ENCODE measurements at places on chromosomes 4 and X.
A peak's percentile ranks its signal among the peaks of the same experiment; 100 is the strongest.

DNA sequence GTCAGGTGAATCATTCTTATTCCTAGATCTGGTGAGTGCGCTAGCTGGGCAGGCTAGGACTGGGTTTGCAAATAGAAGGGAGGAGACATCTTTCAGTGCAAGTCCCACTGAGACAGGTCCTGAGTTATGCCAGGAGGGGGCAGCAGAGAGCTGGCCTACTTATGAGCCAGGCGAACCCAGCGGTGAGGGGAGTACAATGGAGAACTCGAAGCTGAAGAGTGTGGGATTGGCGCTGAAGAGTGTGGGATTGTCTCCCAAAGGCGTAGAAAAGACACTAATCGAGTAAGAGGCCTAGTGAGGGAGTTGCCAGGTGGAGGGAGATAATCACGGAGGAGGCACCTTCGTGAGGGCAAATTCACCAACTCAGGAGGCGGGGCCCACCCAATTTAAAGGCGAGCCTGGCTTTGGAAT lies 91.7 kb upstream of the CXorf66 start:
- DNase-seq = peak; percentile 32

GRCh38 chrX:40173143-40174000 lies 75.6 kb upstream of the BCOR start:
- no peak for DNase-seq

DNA sequence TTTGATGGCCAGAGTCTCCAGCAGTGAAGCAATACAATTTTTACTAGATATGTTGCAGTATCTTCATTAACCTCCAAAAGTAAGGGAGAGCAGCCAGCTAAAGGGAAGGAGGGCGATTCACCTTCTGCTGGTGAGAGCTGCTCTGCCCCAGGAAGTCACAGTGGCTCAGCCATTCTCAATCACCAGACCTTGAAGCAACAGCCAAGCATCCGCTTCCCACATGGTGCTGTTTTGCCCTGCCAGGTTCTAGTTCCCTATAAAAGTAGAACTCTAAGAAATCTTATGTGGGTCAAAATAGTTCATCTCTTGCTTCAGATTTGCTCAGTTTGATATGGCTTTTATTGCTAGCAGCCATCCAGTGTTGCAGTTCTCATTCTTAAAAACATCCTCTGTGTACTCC lies 166.8 kb downstream of the STIM2 start:
- DNase-seq = no peak

- no peak for DNase-seq
These were observed 29.9 kb upstream of the MSANTD1 start for GRCh38 chr4:3218824-3219760.

GRCh38 chr4:109183931-109184490 lies 118.4 kb downstream of the COL25A1 start:
- no peak for DNase-seq

DNA sequence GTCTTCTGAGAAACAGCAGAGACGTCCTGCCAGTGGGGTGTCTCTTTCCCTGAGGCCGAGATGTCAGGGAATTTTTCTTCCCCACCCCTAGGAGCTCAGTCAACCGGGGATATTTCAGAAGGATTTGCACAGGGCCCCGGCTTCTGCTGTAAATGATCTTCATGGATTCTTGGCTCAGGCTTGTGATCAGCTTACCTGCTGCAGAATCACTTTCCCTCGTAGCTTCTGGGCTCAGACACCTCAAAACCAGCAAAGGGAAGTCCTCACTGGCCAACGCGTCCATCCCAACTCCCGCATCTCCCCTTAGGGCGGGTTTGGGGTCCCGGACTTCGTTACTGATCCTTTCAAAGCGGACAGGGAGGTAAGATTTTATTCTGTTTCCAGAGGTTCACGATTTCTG lies 212.7 kb downstream of the SHOX start:
- DNase-seq = no peak

- DNase-seq = no peak
These were observed 53.0 kb downstream of the C4orf50 start for GRCh38 chr4:5965225-5965624.

- DNase-seq = no peak
These were observed 103.7 kb downstream of the APOOL start for GRCh38 chrX:85107407-85107806.

DNA sequence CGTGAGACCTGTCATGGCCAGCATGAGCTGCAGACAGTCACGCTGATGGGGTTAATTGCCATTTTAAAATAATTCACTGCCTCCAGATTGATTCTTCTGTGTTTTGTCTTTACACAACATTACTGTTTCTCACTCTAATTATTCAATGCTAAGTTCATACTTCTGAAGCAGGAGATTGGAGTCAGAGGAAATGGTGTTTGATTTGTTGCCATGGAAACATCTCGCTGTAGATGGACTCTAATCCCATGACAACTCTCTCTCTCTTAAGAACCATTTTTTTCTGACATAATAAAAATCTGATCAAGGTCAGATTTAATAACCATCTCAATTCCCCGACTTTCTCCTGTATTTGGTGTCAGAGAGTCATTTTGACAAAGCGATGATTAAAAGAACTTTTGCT lies 209.0 kb downstream of the IDS start:
- DNase-seq = no peak

DNA sequence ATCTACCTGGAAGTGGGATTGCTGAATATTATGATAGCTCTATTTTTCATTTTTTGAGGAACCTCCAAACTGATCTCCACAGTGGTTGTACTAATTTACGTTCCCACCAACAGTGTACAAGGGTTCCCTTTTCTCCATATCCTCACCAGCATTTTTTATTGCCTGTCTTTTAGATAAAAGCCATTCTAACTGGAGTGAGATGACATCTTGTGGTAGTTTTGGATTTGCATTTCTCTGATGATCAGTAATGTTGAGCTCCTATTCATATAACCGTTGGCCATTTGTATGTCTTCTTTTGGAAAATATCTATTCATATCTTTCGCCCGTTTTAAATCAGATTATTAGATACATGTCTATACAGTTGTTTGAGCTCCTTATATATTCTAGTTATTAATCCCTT lies 101.8 kb downstream of the RASGEF1B start:
- no peak for DNase-seq

- DNase-seq = no peak
These were observed 23.3 kb upstream of the SORBS2 start for GRCh38 chr4:185835336-185835735.

DNA sequence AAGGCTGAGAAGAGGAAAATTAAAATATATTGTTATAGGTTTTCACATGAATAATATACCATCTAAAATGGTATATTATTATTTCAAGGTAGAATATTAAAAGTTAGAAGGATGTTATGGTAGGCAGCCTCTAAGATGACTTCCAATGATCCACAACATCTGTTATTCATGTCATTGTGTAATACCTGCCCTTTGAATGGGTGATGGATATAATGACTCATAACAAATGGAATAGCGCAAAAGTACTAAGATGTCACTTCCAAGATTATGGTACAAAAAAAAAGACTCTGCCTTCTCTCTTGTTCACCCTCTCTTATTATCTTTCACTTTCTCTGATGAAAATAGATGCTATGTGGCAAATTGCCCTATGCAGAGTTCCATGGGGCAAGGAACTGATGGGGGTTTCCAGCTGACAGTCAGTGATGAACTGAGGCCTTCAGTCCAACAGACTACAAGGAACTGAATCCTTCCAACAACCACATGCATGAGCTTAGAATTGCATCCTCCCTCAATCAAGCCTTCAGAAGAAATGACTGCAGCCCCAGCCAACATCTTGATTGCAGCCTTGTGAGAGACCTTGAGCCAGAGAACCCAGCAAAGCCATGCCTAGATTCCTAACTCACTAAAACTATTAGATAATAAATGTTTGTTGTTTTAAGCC lies 57.7 kb downstream of the HS6ST2 start:
- no peak for DNase-seq

- no peak for DNase-seq
These were observed 252.3 kb upstream of the RASGEF1B start for GRCh38 chr4:81723927-81724587.

DNA sequence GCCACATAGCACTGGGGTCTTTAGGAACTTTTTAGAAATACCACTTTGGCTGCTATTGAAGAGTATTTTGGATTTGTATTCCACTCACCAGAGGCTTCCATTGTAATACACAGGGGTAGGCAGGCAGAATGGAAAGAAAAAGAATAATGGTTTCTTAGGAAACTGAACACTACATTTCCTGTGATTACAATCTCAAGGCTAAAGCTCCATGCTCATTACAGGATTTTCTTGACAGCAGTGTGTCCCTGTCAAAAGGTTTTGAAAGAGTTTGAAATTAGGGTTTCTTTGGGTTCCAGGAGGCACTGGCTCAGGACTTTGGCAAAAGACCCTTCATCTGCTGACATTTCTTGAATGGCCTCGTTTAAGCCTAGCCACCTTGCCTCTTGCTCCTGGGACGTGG lies 74.8 kb upstream of the STIM2 start:
- DNase-seq = no peak

DNA sequence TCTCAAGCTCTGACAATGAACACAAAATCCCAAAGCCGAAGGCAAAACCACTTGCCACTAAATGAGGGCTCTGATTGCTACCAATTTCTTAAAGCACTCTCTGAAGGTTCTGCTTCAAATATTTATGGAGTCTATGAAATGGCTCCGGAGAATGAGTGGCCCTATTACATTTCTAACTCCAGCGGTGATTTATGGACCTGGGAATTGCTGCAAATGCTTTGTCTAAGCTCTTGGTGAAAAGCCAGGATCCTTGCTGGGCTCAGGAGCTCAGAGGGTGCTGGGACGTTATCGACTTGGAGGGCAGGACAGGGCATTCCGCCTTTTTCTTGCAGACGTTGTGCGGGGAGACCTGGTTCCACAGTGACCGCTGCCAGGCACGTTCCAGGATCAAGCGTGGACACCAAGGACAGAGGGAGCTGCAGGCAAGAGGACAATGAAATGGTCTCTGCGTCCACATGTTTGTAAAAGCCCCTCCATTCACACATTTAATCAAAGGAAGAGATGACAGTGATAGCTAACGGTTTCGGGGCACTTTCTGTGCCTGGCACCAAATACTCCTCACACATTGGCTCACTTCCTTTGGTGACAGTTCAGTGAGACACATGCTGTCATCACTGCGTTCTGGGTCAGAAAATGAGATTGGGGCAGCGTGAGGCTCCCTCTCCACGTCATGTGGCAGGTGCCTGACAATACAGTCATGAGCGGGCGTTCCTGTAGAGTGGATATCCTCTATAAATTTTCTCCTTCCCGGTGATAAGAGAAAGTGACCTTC lies 58.8 kb downstream of the C4orf50 start:
- no peak for DNase-seq

GRCh38 chr4:182225257-182225852 lies 17.8 kb upstream of the TENM3 start:
- no peak for DNase-seq

- no peak for DNase-seq
These were observed 1637.3 kb upstream of the PABPC4L start for GRCh38 chr4:135838889-135839288.

GRCh38 chrX:118126286-118126685 lies 9.7 kb upstream of the KLHL13 start:
- no peak for DNase-seq

GRCh38 chr4:33959519-33959918 lies 2284.8 kb downstream of the ARAP2 start:
- DNase-seq = no peak

GRCh38 chr4:142858446-142858845 lies 12.3 kb upstream of the INPP4B start:
- DNase-seq = no peak

DNA sequence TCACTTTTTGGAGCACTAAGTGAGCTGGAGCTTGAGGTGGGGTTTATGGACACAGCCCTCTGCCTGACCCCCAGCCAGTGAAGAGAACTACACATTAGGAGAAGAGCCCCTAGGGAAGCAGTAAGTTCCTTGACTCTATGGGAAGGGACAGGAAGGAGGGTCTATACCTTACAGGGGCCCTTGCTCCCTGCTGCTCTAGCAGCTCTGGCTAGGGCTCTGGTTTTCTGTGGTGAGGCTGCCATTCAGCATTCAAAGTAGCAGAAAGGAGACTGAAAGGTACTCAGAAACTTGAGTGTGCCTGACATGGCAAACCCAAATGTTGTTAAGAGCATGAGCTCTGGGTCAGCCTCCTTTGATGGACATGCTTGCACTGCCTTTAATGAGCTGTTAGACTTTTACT lies 144.0 kb upstream of the KIT start:
- DNase-seq = no peak

DNA sequence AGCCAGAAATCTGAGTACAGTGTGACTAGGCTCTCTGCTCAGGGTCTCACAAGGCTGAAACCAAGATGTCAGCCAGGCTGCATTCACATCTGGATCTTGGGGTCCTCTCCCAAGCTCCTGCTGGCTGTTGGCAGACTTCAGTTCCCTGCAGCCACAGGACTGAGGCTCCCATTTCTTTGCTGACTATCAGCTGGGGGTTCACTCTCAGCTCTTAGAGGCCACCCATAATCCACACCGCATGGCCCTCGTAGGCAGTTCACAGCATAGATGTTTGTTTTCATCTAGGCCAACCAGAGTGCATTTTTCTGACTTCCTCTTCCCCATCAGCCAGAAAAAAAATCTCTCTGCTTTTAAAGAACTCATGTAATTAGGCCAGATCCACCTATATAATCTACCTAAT lies 8.2 kb upstream of the WDR44 start:
- DNase-seq = no peak

DNA sequence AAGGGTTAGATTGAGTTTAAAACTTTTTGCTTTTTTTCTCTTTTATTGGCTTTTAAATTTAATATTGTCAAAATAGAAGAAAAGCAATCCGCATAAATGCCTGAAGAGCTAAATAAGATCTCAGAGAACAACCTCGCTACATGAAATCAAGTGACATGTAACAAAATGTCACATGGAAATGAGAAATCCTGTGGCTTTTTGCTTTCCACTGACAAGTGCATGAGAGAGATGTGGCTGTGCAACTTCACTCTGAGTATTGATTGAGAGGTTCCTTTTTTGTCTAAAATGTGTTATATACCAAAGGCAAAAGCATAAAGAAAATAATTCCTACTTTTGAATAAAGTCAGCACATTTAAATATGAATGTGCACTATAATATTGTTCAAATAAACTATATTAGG lies 263.5 kb downstream of the MAPK10 start:
- no peak for DNase-seq

DNA sequence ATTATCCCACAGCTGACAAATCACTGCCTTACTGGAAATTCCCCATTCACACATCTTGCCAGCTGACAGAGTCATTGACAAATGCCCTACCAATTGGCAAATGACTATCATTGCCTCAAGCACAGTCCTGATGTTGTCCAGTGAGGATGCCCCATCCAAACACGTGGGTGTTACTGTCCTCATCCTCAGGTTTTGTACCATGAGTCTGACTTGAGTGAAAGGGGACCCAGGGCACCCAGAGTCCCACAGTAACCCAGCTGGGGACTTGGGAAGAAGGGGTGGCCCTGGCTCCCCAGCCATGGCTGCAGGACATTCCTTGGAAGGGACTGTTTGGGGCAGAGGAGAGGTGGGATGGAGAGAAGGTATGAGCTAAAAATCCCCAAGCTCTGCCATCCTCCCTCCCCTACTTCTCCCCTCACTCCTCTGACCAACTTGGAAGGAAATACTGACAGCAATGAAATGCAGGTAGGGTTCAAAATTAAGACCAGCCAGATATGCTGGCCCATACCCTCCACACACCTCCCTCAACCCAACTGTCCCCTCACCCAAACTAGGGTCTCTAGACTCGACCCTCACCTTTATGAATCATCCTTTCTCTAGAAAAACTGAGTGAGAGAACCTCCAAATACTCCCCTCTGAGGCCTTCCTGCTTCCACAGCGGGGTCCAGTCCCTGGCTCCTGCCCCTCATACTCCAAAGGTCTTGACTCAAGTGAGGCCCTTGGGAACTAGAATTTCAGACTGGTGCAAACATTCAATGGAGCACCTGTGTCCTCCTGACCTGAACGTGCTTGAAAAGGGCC lies 5.1 kb downstream of the TIMP1 start:
- DNase-seq = no peak

- DNase-seq = peak; percentile 36
These were observed 29.8 kb upstream of the TMEM150C start for GRCh38 chr4:82591592-82591991.

- DNase-seq = peak; percentile 13
These were observed 7.7 kb upstream of the ARHGEF38 start for GRCh38 chr4:105544520-105545286.

All from NCI-H1092 treated with DMSO at 0.1 percent for 48 hours (cell line).